T-helper 2 cell (primary cell): ENCODE measurements at places on chromosomes 3 and 15.

DNA sequence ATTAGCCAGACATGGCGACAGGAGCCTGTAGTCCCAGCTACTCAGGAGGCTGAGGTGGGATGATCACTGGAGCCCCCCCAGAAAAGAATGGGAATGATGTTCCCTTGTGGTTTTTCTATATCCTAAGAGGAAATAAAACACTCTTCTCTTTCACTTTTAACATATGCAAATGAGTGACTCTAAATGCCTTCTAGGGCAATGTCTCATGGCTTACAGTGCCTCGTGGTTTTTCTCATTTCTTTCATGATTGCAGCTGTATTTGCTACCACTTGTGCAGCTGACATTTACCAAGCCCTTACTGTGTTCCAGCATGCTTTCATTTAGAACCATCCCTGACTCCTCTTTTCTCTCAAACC, 26.4 kb downstream of the STOML1 start:
- no peak for DNase-seq

GRCh38 chr3:188122571-188123169, 31.3 kb upstream of the LPP start:
- DNase-seq: no peak

DNA sequence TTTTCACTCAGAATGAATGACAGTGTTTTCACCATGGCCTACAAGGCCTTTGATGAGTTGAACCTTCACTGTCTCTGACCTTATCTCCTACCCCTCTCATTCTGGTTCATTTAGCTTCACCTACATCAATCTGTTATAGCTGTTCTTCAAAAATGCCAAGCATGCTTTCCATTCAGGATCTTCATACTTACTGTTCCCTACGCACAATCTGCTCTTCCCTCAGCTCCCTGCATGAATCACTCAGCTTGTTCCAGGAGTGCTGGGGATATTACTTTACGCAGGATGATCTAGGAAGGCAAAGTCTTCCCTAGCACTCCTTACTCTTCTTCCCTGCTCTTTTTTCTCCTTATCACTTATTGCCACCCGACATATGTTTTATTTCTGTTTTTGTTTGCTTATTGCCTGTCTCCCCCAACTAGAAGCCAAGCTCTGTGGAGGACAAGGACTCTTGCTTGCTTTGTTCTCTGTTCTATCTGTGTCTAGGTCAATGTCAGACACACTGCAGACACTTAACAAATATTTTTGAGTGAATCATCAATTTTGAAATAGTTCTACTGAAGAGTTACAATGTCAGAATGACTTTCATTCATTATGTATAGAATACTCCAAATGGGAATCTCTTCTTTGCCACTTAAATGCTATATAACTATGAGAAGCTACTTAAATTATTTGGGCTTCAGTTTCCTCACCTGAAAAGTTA, 238.3 kb upstream of the FEZF2 start:
- no peak for DNase-seq

DNA sequence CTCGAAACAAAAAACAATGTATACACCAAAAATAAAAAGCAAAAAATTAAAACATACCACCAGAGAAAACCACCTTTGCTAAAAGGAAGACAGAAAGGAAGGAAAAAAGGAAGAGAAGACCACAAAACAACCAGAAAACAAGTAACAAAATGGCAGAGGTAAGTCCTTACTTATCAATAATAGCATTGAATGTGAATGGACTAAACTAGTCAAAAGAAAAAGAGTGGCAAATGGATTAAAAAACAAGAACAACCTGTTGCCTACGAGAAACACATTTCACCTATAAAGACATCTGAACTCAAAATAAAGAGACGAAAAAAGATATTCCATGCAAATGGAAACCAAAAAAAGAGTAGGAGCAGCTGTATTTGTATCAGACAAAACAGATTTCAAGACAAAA, 22.2 kb downstream of the PDCD10 start:
- no peak for DNase-seq

- DNase-seq: no peak
These were observed 31.5 kb upstream of the ADAMTS17 start for GRCh38 chr15:100373120-100373896.

DNA sequence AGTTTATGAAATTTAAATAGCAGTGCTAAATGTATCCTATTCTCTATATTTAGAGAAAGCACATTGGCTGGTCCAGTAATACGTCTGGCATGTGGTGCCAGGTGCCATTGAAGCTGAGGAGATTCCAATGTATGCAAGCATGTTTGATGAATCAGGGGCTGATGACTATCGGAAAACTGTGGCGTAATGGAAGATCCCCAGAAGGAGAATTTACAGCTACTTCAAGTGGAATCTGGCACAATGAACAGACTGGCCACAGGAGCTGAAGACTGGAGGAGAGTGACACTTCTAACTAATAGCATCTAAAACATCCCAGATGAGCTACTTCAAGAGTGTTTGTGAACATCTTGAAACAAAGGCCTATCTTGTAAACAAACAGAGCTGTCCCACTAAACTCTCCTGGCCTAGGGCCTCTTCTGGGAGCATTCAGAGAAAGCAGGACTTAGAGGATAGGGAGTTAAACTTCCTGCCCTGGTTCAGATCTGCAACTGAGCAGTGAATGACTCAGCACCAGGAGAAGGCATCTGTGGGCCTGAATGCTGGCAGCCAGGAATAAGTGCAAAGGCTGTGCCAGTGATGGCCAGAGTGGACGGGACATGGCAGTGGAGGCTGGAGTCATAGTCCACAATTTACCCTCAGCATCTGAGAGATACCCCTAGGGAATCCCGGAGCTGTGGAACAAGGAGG, 15.2 kb upstream of the ACTC1 start:
- DNase-seq: no peak

DNA sequence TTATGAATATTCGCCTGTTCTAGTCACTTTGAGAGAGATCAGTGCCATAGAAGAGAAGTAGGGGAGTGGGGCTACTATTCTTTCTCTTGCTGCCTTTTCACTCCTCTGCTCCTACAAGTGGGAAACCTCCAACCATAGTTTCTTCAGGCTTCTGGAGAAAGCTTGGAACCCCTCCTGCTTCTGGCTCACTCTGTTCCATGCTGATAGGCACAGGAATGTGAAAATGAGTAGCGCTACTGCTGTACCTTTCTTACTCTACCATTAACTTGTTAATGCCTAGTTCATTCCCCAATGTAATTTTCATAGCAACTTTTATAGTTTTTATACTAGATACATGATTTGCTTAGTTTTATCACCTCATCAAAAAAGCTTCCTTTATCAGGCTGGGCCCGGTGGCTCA, 26.7 kb upstream of the JMJD7 start:
- no peak for DNase-seq

DNA sequence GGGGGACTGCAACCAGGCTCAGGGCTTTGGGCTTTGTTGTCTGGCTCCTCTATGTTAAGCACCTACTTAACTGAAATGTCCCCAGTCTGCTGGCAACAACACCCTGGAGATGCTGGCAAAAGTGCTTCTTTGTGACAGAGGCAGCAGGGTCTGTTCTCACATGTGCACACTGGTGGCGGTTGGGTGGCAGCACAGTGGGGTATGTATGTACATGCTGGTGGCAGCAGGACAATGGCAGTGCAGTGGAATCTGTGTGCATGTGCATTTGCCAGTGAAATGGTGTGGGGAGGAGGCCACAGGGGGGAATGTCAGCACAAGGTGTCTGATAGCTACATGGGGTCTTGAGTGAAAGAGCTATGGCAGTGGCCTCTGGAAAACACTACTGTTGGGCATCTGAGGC, 830.3 kb downstream of the DIPK2A start:
- DNase-seq: no peak

- DNase-seq: no peak
These were observed 17.6 kb upstream of the LINGO1 start for GRCh38 chr15:77650265-77650664.

DNA sequence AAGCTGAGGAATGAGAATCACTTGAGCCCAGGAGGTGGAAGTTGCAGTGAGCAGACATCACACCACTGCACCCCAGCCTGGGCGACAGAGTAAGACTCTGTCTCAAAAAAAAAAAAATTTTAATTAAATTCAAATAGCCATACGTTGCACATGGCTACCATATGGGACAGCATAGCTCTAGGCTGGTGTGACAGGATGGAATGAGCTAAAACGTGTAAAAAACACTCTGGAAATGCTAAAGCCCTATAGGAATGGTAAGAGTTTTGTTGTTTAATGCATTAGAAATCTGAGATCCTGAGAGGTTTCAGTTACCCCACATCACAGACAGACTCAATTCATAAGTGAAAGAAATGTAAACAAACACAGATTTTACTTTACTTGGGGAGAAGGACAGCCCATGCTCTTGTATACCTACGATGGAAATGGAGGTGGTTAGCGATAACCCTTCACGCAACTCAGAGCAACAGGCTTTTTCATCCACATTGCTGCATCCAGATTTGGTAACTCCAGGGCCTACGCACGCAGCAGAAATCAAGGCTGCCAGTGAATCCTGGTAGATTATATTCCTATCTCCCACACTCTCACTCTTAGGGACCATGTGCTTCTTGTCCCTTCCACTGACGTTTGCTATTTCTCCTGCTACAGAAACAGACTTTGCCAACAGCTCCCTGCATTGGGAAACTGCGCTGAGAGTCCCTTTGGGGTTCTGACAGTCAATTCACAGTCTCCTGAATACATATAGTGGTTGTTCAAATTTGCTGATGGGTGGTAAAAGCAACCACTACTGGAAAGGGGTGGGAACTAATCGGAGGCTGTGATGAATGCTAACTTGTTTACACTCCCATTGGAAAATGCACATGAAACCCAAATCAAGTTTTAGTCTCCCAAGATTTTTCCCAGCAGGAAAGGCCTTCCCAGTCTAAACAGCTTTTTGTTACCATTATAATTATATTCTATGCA, 3.1 kb downstream of the SH3BP5 start:
- no peak for DNase-seq

- DNase-seq: no peak
These were observed 20.4 kb downstream of the GOLM2 start for GRCh38 chr15:44308889-44309288.

DNA sequence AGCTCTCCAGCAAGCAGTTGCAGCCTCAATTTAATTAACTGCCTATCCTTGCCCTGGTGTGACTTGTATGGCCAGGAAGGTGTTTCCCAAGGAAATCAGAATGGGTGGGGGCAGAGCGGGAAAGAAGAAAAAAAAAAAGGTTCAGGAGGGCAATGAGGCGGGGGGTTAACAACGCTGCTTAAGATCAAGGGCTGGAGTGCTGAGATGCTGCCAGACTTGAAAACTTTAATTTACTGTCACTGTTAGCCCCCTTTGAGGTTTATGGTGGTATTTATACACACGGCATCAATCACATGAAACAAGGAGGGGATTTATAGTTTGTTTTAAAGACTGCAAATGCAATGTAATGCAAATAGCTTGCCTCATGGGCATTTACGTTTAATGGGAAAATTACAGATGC, 319.4 kb upstream of the NR2F2 start:
- DNase-seq: no peak

DNA sequence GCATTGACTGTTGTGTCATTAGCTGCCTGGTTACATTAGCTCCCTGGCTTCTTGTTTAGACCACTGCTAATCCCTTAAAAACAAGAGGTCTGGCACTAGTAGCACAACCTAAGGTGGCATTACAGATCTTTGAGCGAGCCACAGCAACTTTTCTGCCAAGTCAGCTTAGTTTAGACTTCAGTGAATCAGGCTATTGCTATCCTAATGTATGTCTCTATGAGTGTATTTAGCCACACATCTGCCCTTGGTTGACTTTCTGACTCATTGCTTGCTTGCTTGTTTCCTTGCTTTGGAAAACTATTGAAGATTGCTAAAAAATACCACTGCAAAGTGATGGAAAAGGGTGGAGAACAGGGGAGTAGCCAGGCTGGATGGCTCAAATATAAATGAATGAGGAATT, 50.2 kb downstream of the CHP1 start:
- no peak for DNase-seq

GRCh38 chr3:30649572-30650318, 43.3 kb downstream of the TGFBR2 start:
- no peak for DNase-seq
